ENCODE measurements at places on chromosomes 2 and 18.
A peak's percentile ranks its signal among the peaks of the same experiment; 100 is the strongest.

DNA sequence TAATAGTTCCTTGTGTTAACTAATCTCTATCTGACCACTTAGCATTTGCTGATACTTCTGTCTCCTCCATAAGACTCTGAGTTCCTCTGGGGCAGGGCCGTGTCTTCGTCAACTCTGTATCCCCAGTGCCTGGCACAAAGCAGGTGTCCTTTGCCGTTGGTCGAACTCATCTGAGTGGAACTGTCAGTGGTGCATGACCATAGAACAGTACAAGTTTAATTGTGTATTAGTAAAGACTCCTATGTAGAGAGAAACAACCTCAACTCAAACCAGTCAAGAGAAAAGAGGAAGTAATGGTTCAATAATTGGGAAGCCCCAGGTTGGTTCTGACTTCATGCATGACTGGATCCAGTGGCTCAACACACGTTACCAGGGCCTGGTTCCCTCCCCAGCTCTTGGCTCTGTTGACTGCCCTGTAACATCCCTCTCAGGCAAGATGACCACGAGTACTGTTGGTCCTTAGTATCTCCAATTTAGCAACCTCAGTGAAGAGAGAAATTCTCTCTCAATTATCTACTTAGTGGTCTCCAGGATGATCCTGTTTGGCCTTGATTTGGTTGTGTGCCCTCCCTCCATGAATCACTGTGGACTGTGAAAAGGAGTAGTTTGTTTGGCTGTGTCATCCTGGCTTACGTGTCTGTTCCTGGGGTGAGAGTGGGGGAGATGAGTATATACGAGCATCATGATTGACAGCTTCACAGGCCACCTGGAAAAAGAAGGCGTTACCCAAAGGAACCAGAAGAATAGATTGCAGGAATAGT, 58.5 kb upstream of the MSH6 start:
- DNase-seq = no peak

DNA sequence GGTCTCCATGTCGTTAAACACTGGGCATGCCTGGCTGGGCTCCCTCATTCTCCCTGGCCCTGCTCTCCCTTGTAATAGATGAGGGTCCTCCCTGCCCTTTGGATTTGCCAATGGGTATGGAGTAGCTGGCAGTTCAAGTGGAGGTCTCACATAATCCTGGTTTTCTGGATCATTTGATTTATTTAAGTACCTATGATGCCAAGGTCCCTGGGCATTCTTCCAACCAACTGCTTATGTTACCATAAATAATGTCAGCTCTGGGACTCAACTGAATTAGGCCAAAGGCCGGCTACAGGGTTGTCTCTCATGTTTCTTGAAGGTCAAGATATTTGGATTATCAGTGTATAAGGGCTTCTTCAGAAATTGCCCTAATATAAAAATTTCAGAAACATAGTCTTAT, 104.9 kb upstream of the LYPD6 start:
- no peak for DNase-seq

GRCh38 chr2:127637725-127638252, 8.2 kb upstream of the GPR17 start:
- DNase-seq = peak; percentile 65

- no peak for DNase-seq
These were observed 15.3 kb upstream of the RGPD4 start for GRCh38 chr2:107811411-107811810.
